ENCODE measurements at places on chromosomes 1 and 21.
A peak's percentile ranks its signal among the peaks of the same experiment; 100 is the strongest.

DNA sequence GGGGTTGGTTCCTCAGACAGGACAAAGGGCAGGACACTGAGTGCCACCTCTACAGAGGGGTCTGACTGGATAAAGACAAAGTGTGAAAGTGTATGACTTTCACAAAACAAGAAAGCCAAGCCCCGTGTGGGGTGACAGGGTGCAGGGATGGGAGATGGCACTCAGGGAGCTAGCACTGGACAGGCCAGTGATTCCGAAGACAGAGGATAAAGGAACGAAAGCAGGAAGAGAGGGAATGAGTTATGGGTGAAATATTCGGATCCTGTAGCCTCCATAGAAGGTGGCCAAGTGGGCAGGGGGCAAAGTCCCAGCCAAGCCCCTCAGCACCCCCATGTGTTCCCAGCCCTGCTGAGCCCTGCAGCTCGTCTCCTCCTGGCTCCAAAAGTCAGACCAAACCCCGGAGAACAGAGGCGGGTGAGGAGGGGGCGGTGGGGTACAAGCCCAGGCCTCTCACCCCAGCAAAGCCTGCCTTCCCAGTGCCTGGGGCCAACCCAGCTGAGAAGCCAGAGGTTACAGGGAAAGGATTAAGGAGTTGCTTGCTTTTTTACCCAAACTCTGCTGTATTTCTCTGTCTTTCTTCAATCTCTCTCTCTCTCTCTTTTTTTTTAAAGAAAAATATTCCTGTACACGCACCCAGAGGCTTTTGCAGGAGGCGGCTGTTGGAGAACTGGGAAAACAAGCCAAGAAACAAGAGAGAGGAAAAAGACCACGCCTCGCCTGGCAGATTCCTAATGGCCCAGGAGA lies 14.0 kb upstream of the WASF2 start:
- DNase-seq = no peak

GRCh38 chr1:203066965-203067364 lies 18.8 kb downstream of the MYOG start:
- no peak for DNase-seq

DNA sequence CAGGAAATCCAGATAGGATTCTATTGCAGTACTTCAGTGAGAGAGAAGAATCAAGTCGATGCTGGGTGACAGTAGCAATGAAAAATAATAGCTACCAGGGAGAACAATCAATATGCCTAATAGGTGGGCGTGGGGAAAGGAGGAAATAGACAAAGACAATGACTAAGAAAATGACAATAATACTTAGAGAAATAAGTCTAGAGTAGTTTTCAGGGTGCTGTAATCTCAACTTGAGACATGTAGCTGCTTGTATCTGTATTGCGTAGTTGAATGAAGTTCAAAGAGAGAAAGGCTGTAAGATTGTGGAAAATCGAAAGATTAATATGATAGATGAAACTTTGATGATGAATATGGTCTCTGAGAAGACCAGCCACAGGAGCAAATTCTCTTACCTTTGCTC lies 2.6 kb downstream of the STXBP3 start:
- DNase-seq = no peak

- DNase-seq = no peak
Observed at GRCh38 chr1:64497088-64497883, 27.4 kb downstream of the CACHD1 start.

DNA sequence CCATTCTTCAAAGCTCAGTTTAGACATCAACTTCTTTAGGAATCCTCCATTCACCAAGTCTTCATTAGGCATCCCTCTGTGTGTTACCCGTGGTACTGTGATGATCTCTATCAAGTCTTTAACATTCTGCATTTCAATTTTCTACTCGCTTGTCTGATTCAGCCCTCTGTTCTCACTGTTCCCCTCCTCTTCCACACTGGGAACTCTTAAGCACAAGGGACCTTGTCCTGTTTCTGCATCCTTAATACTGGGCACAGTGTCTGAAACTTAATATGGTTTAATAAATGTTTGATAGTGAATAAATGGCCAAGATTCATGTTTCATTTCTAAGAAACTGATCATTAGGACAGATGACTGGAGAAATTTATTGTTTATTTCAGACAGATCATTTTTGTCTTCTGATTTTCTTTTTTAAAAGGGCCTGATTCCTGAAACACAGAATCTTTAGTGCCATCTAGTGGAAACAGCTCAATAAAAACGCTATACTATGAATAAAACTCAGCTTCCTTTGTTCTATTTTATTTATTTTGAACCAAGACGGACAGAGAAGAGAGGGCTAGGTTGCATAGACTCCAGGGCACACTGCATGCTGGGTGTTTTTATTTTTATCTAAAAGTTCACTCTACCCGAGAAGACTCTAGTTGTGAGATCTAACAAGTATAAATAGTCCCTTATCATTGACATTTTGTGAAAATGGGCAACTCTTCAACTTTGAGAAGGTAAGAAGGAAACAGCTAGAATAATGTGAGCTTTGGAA lies 7.0 kb upstream of the TRIM45 start:
- peak; percentile 23 for DNase-seq

- DNase-seq = no peak
Observed at GRCh38 chr1:225737161-225737560, 40.5 kb upstream of the SRP9 start.

DNA sequence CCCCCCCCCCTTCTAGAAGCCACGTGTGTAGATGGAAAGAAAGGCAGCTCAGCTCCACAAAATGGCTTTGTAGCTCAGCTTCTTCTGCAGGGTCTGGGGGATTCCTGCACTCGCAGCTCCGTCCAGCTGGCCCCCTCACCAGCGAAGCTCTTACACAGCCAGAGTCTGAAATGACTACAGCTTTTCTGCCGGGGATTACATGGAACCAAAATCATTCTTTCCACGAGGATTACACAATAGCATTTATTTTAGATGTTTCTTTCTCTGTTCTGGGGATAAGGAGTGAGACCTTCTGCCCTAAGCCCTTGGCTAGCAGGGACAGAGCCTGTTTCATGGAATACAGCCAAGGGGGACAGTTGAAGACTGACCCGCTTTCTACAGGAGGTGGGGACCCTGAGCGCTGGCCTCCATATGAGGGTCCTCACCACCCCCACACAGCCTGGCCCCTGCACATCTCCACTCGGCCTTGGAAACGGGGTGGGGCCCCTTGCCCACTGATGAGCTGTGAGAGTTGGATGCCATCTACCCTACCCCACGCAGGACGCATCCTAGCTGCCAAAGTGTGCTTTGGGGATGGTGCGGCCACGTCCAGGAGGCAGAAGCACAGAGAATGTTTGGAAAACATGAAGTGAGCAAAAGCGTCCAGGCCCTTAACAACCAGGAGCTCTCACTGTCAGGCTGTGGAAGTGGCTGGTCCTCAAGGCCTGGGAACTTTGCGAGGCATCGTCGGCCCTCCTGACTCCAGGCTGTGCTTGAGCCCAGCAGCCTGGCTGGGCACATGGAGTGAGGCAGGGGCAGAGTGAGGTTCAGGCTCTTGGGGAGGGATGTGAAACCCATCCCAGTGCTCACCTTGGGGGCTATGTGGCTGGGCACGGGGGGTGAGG lies 14.5 kb downstream of the ACTRT2 start:
- DNase-seq = no peak

GRCh38 chr1:152646656-152647055 lies 16.5 kb upstream of the LCE2D start:
- DNase-seq = no peak

DNA sequence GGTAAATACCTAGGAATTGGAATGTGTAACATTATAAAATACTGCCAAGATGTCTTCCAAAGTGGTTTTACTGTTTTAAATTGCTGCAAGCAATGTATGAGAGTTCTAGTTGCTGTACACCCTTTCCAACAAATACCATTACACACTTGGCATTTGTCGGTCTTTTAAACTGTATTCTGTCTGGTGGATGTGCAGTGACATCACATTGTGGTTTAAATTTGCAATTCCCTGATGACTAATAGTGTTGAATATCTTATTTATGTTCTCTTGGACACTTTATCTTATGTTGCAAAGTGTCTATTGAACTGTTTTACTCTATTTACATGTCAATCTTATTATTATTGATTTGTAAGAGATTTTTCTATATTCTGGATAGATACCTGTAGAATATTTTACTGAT lies 561.2 kb upstream of the B3GALT2 start:
- DNase-seq = no peak

DNA sequence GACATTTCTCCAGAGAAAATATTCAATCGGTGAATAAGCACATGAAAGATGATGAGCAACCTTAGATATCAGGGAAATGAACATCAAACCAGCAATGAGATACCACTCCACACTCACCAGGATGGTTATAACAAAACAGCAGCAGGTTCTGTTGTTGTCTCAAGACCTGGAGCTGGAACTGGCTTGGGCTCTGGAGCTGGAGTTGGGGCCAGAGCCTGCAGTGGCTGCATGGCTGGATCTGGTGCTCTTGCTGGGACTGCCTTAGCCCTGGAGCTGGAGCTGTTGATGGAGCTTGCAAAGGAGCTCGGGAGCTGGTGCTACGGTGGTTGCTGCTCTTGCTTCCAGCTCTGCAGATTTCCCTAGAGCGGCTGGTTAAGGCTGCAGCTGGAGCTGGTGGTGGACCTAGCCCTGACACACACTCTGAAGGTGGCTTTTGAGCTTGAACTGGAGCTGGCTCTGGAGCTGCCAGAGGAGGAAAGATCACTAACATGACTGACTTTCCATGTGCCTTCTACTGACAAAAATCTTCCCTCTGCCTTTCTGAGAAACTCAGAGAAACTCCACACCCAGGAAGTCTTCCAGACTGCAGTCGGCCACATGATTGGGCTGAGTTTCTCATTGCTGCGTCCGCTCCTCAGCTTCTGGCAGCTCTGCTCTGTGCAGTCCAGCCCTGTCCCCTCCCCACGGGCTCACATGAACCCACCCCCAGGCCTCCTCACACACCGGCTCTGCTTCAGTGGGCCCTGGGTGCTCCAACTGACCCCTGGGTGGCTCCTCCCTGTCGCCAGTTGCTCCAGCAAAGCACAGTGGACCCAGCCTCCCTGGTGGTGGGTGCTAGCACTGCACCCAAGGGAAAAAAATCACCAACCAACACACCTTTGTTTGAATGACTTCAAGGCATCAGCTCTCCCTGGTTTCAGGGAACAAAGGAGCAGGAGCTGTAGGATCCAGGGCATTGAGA lies 139.1 kb upstream of the FMN2 start:
- DNase-seq = peak; percentile 10

- no peak for DNase-seq
Observed at GRCh38 chr1:63051886-63052285, 268.0 kb downstream of the ATG4C start.

- no peak for DNase-seq
Observed at GRCh38 chr1:171940368-171940767, 99.1 kb downstream of the DNM3 start.

DNA sequence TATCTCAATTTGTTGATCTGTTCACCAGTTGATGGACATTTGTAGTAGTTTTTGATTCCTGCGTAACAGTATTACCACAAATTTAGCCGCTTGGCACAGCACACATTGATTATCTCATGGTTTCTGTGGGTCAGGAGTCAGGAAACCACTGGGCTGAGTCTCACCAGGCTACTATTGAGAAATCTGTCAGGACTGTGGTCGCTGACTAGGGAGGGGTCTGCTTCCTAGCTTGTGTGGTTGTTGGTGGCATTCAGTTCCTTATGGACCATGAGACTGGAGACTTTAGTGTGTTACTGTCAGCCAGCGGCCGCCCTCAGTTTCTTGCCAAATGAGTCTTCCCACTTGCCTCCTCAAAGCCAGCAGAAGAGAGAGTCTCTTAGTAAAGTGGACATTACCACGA lies 9.8 kb downstream of the PEX14 start:
- DNase-seq = no peak

- no peak for DNase-seq
Observed at GRCh38 chr1:172950528-172950927, 100.2 kb downstream of the TNFSF18 start.

DNA sequence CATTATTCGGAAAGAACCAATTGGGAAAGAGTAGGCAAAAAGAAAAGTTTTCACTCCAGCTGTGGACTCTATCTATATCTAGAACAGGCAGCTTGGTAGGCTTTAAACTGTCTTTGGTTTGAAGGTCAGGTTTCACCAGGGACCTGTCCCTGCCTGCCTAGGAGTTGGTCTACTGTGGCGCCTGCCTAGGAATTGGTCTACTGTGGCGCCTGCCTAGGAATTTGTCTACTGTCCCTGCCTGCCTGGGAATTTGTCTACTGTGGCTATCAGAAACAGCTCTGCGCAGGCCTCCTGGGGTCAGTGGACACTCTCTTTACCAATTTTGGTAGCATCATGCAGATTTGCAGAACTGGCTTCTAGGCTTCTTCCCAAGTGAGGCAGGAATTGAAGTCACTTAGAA lies 13.8 kb downstream of the USP25 start:
- no peak for DNase-seq

- no peak for DNase-seq
Observed at GRCh38 chr1:162349635-162350330, 26.9 kb downstream of the SPATA46 start.

- DNase-seq = no peak
Observed at GRCh38 chr1:50421768-50422674, 1.2 kb downstream of the DMRTA2 start.

GRCh38 chr21:43373362-43374227 lies 53.3 kb downstream of the SIK1 start:
- no peak for DNase-seq

- peak; percentile 69 for DNase-seq
Observed at GRCh38 chr1:153494976-153495535, 34.6 kb upstream of the S100A7 start.

GRCh38 chr21:38853421-38853919 lies 47.7 kb downstream of the ETS2 start:
- DNase-seq = peak; percentile 39

DNA sequence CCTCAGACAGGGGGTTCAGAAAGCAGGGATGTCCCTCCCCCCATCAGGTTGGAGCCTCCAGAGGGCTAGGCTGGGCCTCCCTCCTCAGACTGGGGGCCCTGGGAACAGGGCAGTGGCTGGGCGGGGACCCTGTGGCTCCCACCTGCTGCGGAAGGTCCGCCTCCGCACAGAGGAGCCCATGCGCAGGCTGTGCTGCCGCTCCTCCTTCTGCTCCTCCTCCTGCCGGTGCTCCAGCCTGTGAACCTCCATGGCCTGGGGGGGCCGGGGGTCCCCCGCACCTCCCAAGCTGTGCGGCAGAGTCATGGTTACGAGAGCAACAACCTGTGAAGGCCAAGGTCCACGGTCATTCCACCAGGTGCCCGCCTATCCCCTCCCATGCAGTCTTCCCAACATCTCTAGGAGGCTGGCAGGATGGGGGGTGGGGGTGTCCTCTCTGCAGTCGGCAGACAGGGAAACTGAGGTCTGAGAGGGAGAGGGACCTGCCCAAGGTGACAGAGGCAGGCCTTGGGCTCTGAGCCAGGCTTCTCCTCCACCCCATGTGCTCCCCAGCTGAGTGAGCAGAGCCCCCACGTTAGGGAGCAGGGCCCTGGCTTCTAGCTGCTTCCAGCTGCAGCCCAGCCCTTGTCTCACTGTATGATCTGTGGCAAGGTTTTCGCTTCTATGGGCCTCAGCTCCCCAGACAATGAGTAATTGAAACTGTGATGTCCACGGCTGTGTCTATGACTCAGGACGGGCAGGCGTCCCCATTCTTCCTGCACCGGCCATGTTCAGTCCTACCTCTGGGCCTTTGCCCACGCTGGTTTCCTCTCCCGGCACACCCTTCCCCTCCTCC lies 3.4 kb downstream of the MYOM3 start:
- no peak for DNase-seq

DNA sequence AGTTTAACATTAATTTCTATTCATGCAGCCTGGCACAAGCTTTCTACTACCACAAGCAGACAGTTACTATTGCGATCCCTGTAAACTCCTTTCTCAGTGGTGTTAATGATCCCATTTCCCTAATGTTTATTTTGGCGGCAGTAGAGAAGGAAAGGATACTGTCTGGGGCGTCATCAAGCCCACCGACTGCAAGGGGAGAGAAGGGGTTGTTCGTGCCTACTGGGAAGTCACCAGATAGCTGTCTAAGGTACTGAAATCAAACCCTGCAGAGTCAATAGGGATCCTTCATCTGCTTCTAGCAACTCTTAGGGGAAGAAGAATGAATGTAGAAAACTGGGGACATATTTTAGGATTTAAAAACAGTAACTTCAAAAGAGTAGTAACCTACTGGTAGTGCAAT lies 95.2 kb upstream of the ADAR start:
- DNase-seq = no peak
